ENCODE measurements at places on chromosomes 3 and 15.

DNA sequence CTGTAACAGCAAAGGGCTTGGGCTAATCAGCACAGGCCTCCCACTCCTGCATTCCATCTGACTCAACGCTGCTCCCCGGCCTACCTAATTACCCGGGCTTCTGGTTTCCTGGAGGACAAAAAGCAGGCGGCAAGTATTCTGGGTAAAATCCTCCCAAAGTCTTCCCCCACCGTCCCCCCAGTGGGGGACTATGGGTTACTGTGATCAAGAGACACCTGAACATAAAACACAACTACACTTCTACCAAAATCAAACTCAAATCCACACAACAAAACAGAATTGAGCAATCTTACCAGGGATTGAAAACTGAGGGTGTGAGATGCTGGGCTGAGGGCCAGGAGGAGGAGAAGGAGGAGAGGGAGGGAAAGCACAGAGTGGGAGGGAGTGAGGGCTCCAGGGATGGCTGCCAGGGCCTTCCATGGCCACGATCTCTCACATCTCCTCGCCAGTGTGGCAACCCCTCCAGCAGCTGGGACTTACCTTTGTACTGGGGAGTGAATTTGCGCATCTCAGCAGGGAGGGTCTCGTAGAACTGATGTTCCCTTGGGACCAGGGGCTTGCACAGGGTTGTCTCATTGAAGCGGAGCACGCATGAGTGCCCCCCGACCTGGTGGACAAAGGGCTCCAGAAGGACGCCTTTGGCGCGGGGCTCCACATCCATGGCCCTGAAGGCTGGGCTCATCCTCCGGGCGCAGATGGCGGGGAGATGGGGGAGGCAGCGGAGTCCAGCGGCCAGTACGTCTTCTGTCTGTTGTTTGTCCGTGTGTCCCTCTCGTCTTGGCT lies 9.1 kb upstream of the NCKIPSD start:
- peak; percentile 82 for DNase-seq

DNA sequence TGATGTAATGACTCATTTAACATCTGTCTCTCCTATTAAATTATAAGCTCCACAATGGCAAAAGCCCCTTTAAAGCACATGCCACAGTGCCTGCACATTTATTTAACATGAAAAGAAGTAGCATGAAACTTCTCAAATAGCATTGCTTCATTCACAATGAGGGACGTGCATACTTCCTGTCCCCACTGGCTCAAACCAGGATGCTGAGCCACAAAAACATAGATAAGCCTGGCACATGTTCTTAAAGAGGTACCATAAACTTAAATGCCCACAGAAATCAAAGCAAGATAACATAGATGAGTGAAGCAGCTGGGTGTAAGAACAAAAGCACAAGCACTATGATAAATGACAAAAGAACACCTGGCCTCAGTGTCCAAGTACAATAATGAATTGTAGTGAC lies 3.8 kb downstream of the TP53BP1 start:
- DNase-seq: no peak

DNA sequence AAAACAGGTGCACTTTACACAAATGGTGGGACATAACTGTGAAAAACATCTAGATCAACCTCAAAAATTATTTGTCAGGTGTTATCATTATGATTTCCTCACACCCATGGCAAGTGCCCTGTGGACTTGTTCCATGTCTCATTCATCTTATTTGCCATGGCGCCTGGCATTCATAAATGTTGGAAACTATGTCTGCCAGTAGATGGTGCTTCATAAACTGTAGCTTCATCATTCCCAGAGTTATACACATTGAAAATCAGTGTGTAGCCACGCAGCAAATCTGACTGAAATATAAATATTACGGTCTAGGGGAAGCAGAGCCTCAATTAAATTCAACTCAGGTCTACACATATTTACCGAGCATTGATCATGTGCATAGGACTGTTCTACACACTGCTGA lies 90.7 kb downstream of the IMPG2 start:
- DNase-seq: no peak

- DNase-seq: no peak
Observed at GRCh38 chr3:29972320-29972993, 633.9 kb upstream of the TGFBR2 start.

DNA sequence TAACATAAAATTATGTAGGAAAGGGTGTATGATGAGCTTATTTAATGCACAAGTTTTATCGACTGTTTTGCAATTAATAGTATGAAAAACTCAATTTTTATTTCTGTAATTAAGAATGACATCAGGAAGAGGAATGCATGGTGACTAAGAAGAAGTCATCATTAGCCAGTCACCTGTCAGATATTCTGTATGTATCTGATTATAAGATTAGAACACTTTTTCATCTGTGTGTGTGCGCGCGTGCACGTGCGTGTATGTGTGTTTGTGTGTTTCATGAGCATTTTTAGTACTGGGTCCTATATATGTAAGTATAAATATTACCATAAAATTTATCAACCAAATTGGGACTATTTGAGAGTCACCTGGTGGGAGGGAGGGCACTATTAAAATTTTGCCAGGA lies 5.0 kb upstream of the ABHD2 start:
- no peak for DNase-seq

- DNase-seq: no peak
Observed at GRCh38 chr3:36906504-36907149, 38.2 kb downstream of the TRANK1 start.

GRCh38 chr3:160400030-160400701 lies 716 bp downstream of the SMC4 start:
- DNase-seq: peak; percentile 40

- no peak for DNase-seq
Observed at GRCh38 chr3:76965122-76965725, 74.7 kb upstream of the ROBO2 start.

GRCh38 chr3:161054860-161055604 lies 50.1 kb downstream of the B3GALNT1 start:
- DNase-seq: no peak

GRCh38 chr3:50150863-50151686 lies 4.0 kb upstream of the SEMA3F start:
- no peak for DNase-seq

GRCh38 chr15:88090481-88091011 lies 166.0 kb downstream of the NTRK3 start:
- DNase-seq: no peak

- no peak for DNase-seq
Observed at GRCh38 chr3:127714125-127714571, 41.4 kb downstream of the ABTB1 start.

Measured in left ventricle myocardium inferior (tissue), 1 donor.